ENCODE measurements at places on chromosomes 6 and 20. TPM values are rescaled to one million over a fixed set of nuclear protein-coding genes. Genes with fewer than 3 reads are reported as not detected.

DNA sequence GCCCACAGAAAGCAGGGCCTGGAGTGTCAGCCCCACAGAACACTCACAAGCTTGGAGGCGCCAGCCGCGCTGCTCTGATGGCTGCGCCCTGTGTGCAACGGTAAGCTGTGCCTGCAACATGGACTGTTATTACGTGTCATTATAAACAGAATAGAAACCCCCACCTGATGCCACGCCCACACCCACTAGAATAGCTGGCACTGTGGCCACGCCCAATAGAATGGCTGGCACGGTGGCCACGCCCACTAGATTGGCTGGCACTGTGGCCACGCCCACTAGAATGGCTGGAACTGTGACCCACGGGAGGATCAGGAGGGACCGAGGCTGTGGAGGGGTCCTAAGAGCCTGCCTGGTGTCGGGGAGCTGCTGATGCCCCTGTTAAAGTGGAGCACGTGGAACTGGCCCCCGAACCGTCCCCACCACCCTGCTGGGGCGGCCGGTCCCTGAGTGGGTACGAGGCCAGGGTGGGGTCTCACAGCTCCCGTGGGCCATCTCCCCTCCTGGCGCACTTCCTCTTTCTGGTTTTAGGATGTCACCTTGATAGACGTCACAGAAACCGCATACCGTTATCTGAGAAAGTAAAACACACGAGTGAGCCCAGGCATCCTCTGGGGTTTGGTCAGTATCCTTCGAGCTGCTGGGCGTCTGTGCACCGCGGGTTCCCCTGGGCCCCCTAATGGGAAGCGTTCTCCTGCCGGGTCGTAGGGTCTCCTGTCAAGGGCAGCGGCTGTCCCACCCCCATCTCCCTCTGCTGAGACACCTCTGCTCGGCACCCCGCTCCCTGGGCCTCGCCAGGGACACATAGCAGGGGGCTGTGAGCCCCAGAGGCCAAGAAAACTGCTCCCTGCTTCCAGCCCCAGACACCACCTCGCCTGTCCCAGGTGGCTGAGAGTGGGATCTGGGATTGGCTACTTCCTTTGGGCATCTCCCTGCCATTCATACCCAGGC, 25.4 kb downstream of the SLC17A9 start:
- DNase-seq: no peak

DNA sequence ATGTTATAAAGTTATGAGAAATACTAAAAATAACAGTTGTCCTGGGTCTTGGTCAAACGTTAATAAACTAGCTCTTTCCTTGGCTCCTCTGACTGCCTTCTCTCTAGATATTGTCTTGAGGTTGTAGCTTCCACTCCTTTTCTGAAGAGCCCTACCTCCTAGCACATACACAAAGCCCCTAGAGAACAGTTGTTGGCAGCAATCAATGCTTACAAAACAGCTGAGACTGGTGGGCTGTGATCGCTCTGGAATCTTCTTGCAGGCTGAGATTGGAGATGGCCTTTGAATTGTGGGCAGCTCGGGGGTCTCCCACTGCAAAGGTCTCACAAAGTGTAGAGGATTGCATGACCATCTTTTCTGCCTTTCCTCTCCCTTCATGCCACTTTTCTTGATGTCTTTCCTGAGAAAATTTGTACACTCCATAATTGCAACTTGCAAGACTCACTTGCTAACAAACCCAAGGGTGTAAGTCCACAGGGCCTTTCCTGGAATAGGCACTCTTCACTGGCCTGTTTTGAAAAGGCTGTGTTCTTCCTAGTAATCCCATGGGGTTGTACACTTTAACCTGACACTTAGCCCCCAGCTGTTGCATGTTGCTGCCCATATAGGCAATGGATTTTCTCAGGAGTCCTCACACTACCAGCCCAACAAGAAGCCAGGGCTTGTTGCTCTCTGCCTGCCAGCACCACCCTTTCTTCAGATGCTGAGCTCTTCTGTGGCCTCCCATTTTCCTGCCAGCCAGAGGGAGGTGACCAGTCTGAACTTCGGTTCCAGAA, 99.9 kb downstream of the TCP11 start:
- DNase-seq: no peak

GRCh38 chr6:115891750-115892149, 168.9 kb downstream of the FRK start:
- DNase-seq: no peak

DNA sequence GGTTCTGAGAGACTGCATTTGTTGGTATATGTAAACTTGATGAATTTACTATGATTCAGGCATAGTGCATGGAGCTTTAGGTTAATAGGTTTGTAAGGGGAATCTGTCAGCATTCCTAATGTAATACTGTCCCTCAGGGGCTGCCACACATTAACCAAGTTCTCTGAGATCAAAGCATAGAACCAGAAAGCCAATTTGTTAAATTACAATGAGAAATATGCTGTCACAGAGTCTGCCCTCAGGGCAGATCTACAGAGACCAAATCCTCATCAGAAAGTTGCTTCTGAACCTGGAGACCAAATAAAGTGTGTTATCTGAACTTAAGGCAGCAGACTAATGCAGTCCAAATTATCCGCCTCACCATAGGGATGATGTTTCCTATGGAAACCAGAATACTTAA, 250.8 kb upstream of the HTR1E start:
- no peak for DNase-seq

DNA sequence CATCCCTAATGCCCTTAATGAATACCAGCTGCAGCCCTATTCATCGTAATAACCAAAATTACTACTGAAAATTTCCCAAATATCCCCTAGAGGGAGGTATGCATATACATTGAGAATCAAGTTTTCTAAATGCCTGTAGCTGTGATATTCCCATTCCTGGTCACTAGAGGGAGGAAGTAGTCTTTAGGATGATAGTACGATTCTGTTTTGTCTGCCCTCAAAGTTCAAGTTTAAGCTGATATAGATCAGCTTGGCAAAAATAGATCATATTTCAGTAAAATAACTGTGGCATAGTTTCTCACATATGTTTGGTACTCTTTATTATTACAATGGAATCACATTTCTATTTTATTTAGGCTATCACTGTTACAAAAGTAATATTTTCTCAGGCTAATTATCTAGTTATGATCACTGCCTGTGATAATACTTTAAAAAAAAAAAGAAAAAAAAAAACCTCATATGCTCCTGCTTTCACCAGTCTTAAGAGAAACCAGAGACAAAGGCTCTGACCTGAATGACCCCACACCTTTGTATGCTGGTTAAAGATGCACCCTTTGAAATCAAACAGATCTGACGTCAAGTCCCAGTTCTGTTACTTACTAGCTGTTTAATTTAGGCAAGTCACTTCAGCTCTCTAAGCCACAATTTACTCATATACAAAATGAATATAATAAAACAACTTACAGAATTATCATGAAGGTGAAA, 11.0 kb downstream of the TSPYL1 start:
- DNase-seq: peak; percentile 76

DNA sequence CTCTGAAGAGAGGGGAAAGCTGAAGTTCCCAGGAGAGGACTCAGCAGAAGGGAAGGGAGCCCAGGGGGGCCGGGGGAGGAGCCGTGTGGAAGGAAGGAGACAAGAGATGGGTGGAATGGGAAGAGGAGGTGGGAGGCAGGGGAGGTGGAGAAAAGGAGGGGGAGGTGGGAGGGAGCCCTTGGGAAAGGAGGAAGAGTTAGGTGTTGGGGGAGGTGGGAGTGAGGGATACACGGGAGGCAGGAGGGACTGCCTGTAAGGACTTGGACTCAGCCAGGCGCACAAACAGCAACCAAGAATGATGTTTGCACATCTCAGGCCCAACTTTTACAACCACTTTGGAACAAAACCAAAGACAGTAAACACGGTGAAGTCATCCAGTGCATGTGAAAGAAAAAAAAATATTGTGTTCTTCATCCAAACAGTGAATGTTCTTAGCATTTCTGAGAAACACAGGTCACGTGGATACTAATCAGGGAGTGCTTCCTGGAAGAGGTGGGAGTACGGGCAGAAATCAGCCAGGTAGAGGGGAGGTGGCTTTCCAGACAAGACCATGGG, 17.4 kb upstream of the LSM14B start:
- DNase-seq: no peak

DNA sequence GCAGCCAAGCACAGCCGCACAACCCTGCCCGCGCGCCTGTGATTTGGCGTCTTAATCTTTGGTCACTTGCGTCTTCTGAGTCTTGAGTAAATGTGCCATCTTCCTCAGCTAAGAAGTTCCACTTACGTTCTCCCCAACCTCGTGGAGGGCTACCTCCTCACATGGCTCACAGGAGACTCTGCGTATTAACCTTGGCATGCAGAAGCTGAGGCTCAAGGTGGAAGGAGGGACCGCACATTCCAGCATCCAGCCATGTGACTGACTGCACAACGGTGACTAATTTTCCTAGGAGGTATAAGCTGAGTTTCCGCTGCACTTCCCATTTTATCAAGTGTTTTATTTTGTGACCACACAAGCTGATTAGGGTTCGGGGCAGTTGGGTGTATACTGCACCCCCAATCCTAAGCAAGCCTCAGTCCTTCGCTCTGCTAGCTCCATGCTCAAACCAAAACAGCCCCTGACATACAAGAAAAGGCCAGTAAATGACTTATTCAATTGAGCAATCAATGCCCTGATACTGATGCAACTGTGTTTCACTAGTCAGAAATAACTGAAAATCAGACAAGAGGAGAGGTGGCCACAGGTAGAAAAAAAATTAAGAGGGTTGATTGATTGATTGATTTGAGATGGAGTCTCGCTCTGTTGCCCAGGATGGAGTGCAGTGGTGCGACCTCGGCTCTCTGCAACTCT, 7.0 kb downstream of the BEND3 start:
- DNase-seq: no peak

DNA sequence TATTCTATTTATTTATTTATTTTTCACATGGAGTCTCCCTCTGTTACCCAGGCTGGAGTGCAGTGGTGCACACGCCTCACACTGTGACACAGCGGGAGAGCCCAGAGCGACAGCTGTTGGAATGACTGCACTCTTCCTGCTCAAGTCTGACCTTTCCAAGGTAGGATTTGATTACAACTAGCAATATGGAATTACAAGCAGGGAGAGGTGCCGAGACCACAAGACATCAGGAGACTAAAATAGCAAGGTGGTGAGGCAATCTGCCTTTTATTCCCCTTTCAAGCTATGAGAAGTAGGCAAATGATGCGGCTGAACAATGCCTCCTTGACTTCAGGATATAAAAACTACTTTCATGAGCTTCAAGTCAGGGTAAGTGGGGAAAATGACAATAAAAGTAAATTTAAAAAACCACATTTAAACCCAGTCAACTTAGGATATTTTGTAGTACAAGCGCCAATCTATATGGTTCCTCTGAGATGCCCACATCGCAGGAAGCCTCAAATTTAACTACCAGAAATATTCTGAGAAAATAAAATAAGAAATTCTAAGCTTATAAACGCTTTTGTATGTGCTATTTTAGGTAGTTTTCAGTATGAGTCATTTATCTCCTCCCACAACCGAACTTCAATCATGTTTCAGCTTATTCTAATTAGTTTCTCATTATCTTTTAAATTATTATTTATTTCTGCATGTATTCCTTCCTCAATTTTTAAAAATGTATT, 146.9 kb upstream of the SGK1 start:
- DNase-seq: no peak

- no peak for DNase-seq
Observed at GRCh38 chr6:135577059-135577538, 79.6 kb upstream of the AHI1 start.

GRCh38 chr6:124793398-124793797, 168.8 kb upstream of the RNF217 start:
- DNase-seq: no peak

DNA sequence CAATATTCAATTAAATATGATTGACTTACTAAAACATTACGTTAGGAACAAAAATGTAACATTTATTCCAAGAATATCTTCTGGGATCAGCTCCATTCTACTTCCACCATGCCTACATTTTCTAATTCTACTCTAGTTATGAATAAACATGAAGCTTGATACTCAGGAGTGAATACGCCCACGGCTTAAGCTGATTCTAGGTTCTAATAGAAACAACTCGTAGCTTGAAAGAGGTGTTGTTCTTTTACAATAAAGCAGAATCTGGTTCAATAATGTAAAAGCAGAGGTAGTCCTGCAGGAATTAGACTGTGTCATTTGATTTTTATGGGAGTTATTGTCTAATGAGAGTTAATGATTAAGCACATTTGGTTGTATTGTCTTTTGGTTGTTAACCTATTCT, 107.3 kb upstream of the OLIG3 start:
- no peak for DNase-seq

DNA sequence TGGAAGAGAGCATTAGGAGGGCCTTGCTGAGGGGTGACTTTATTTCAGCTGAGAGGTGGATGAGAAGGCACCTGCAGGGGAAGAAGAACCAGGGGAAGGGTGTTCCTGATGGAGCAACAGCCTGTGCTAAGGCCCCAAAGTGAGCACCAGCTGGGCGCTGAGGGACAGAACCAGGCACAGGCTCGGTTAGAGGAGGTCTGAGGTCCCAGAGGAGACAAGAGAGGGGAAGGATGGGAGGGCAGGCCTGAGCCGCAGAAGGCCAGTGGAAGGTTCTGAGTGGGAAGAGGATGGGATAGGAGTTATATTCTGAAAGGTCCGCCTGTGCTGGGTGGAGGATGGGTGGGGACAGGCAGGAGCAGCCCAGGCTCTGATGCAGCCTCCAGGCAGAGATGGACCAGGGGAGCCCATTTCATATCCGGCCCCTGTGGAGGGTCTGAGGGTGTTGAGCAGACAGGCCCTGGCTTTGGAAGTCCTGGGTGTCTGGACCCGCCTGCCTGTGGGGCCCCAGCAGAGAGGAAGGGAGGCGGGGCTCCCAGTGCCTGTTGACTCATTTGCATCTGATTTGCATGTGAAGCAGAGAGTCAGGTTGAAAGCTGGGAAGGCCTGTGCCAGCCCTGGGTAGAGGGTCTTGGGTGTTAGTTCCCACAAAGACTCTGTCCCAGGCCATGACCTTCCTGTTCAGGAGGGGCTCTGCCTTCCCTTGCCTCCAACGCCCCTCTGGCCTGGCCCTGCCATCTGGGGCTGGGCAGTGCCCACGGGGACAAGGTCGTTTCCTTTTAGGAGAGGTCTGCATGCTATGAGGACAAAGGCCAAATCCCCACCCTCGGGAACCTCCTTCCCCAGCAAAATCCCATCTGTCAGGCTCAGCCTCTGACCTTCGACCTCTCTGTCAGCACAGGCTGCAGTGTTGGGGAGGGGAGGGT, 10.6 kb upstream of the FAM110A start:
- DNase-seq: no peak

DNA sequence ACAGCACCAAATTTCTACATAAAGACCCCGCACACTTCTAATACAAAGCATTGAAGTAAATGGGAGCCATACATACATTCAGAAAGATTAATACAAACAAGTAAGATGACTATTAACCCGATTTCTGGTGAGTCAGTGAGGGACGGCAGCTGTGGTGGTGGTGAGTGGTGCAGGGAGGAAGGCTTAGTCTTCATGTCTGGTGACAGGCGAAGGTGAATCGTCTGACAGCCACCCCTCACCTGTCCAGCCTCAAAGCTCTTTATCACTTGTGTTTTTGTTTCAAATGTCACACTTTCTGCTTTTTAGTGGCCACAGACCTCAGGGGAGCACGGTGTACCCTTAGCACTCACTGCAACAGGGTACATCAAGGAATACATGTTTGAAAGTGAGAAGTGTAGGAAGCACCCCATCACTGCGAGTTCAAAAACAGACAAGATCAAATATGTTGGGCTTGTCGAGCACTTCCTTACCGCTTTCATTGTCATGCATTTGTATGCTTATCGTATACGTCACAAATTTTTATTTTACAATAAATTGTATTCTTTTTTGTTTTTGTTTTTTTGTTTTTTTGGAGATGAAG, 63.5 kb downstream of the IRF4 start:
- DNase-seq: no peak

Gene CST1
- not detected for total RNA-seq

Gene ZC3H12D
- 0.27 TPM for total RNA-seq

Gene SAMD5
- total RNA-seq: 0.55 TPM

Gene ASF1A
- total RNA-seq: 42.4 TPM

Gene LGSN
- total RNA-seq: not detected

Gene MYMX
- total RNA-seq: not detected

Gene RAB44
- not detected for total RNA-seq
